Anterior cingulate cortex (tissue), 58 donors: ENCODE measurements at places on chromosomes 7 and 10.
A peak's percentile ranks its signal among the peaks of the same experiment; 100 is the strongest.

- no peak for DNase-seq
Observed at GRCh38 chr10:32298075-32298812, 48.7 kb downstream of the EPC1 start.

DNA sequence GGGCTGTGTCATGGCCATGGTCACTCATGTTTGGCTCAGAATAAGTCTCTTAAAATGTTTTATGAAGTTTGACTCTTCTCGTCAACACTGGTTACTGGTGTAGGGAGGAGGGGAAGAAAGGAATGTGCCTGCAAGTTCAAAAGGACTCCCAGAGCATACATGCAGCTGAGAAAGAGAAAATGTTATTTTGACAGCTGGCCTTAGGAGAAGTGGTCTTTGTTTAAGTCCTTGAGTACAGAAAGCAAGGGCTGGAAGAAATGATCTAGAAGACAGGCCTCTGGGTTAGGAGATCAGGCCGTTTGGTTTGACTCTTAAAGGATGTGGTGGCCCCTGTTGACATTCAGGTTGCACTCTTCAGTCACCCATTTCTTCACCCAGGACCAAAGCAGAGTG is 245.5 kb downstream of the REEP3 start:
- DNase-seq: no peak

DNA sequence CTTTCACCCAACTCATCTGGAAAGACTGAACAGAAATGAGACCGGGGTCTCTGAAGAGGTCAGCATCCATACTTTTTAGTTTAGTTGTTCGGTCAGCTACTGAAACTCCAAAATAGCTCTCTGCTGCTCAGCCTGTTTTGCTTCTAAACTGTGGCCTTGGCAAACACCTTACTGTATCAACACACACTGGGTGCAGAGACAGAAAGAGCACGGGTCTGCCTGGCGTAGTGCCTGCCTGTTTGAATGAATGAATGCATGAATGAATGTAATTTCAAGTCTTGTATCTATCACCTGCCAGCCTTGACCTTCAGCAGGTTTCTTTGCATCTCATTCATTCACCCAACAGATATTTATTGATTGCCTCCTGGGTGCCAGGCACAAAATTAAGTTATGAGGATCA is 98.4 kb downstream of the PLPP4 start:
- DNase-seq: no peak

DNA sequence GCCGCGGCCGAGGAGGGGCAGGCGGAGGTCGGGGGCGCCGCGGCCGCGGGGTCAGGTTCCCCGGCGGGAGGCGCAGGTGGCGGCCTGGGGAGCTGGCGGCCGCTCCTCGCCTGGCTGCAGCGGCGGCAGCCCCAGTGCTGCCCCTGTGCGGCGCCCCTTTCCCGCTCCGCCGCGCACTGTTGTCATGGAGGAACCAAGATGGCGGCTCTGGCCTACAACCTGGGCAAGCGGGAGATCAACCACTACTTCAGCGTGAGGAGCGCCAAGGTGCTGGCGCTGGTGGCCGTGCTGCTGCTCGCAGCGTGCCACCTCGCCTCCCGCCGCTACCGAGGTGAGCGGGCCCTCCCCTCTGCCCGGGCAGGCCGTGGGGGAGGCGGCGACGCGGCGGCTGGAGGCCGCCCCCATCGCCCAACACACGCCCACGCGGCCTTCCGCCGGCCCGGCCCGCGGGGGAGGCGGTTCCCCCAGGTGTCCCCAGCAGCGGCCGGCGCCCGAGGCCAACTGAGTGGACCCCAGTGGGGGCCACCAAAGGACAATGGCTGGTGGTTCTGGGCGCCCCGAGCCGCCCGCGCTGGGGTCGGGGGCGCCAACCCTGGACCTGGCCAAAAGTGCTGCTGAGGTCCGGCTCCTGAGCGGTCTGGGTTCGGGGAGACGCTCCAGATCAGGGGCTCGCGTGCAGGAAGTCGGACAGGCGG is 425 bp downstream of the CASD1 start:
- DNase-seq: peak; percentile 71

DNA sequence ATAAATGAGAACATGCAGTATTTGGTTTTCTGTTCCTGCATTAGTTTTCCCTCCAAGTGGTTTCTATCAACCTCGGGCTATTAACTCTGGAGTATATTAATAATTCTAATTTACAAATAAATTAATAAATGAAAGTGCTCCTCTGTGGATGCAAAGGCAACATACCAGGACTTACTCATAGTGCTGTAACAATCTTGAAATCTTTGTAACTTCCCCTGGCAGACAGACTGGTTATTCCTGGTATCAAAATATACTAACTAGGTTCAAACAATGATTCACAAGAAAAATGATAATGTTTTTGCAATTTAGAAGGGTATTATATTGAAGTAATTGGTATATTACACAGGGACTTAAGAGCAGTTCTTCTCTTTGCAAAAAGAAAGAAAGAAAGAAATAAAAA is 177.2 kb downstream of the FANK1 start:
- DNase-seq: no peak
